Activated CD8-positive, alpha-beta memory T cell treated with anti-CD3 and anti-CD28 coated beads for 4 hours (primary cell): ENCODE measurements at places on chromosomes 5 and 9.

- DNase-seq: no peak
Observed at GRCh38 chr5:172102913-172103626, 85.0 kb downstream of the STK10 start.

DNA sequence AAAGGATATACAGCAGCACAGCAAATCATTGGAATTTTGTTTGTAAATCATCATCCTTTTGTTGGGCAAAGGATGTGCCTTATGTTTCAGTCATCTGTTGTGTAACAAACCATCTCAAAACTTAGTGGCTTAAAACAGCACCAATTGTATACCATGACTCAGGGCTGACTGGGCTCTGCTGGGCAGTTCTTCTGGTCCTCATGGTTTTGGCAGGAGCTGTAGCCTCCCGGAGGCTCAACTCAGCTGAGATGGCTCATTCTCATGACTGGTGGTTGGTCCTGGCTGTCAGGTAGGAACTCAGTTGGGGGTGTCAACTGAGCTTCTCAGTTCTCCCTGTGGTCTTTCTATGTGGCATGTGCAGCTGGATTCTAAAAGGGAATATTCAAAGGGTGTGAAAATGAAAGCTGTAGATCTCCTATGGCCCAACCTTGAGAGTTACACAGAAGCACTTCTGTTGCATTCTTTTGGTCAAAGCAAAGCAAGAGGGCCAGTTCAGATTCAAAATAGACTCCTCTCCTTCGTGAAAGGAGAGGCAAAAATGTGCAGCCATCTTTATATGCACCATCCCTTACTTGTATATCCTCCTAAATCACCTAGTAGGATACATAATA is 39.1 kb upstream of the CPEB4 start:
- no peak for DNase-seq

DNA sequence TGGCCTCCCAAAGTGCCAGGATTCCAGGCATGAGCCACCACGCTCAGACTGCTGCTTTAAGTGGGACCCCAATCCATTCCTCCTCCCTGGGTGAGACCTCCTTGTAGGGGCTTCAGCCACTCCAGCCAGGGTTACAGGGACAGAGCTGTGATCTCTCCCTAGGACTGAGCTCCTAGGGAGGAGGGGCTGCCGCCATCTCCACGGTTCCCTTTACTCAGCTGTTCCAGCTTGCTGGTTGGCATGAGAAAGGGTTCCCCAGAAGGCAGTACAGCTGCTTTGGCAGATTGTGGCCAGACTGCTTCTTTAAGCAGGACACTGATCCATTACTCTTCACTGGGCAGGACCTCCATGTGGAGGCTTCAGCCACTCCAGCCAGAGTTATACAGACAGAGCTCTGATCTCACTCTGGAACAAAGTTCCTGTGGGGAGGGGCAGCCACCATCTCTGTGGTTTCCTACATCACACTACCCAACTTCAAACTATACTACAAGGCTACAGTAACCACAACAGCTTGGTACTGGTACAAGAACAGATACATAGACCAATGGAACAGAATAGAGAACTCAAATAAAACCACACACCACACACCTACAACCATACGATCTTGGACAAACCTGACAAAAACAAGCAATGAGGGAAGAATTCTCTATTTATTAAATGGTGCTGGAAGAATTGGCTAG is 7.2 kb downstream of the INSL6 start:
- no peak for DNase-seq

- no peak for DNase-seq
Observed at GRCh38 chr5:158785397-158785796, 314.3 kb downstream of the EBF1 start.

- no peak for DNase-seq
Observed at GRCh38 chr5:81397176-81397575, 3.2 kb upstream of the ACOT12 start.

DNA sequence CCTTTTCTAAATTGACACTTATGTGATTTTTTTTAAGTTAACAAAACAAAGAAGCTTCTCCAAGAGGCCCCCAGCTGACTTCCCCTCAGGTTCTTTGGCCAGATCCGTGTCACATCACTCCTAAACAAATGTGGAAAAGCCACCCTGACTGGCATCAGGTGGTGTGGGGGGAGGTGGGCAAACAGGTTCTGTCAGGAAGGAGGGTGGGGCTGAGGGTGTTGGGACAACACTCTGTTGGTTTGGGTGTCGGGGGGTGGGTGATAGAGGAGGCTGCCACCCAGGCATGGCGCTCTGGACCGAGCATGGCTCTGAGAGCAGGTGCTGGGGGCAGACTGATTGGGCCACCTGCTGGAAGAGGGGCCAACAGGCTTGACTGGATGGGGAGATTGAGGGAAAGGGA is 210.9 kb downstream of the HSPA4 start:
- no peak for DNase-seq

- no peak for DNase-seq
Observed at GRCh38 chr9:8857926-8858595, 1058.5 kb upstream of the DMAC1 start.

DNA sequence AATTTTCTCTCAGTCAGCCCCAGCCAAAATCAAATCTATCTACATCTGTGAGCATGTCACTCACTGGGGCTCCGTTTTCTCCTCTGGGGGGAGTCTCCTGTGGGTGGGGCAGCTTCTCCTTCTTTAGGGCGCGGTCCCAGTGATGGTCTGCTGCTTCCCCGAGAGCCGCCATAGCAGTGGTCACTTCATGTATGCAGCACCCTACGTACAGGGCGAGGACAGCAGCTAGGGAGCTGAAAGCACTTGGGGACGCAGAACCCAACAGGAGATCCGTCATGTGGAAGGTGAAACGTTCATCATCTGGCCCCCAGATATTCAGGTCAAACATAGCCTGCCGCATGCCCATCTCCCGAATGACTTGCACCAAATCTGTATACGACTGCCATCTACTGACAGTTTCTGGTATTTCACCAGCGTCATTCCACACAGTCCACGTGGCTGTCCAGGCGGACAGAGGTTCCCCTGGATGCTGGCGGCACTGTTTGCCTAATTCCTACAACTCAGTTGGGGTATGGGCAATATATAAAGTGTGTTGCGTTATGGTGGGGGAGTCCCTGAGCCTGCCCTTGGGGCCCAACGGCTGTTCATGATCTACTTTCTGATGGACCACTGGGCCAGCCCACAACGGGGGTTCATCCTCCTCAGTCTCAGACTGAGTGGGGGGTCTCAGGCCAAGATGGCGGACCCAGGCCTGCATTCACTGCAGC is 795.0 kb downstream of the EFNA5 start:
- no peak for DNase-seq

DNA sequence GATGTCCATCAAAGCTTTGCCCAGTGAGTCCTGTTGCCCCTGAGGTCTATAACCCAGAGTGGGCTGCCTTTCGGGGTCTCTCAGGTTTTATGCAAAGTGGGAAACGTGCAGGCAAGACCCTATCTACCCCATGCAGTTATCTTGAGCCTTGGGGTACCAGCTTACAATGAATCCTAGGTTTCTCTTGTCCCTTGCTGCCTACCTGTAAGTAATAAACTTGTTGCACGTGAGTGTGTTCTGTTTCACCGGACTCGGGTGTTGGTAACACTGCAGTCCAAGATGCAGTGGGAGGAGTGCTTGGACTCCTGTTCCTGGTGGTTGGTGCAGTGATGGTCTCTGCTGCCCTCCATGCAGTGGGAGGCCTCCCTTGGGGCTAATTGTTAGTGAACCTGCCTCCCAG is 85.6 kb upstream of the ALDH1B1 start:
- no peak for DNase-seq

DNA sequence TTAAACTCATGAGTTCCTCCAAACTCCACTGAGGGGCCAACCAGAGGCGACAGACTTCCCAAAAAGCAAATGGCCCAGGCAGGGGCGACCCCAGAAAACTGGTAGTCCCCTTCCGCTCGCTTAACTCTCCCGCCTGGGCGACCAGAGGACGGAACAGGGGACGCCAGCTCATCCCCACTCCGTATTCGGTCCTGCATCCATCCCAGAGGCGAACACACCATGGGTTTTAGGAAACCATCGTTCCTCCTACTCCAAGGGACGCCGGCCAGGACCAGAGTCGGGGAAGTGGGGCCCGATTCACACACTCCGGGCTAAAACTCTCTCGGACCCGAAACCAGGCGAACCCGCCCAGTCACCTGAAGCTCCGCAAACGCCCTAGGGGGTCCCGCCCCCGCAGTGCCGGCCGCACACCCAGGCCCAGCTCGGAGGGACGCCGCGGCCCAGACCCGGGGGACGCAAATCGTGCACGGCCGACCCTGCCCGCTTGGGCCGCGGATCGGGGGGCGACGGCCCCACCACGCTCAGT is 478 bp downstream of the TEX10 start:
- DNase-seq: peak; percentile 2

DNA sequence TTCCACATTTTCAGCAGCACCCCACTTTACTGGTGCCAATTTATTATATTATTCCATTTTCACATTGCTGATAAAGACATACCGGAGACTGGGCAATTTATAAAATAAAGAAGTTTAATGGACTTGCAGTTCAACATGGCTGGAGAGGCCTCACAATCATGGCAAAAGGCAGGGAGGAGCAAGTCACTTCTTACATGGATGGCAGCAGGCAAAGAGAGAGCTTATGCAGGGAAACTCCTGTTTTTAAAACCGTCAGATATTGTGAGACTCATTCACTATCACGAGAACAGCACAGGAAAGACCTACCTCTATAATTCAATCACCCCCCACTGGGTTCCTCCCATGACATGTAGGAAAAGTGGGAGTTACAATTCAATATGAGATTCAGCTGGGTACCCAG is 641.8 kb upstream of the MEF2C start:
- DNase-seq: no peak

GRCh38 chr9:4070266-4070665 is 229.6 kb downstream of the GLIS3 start:
- no peak for DNase-seq

DNA sequence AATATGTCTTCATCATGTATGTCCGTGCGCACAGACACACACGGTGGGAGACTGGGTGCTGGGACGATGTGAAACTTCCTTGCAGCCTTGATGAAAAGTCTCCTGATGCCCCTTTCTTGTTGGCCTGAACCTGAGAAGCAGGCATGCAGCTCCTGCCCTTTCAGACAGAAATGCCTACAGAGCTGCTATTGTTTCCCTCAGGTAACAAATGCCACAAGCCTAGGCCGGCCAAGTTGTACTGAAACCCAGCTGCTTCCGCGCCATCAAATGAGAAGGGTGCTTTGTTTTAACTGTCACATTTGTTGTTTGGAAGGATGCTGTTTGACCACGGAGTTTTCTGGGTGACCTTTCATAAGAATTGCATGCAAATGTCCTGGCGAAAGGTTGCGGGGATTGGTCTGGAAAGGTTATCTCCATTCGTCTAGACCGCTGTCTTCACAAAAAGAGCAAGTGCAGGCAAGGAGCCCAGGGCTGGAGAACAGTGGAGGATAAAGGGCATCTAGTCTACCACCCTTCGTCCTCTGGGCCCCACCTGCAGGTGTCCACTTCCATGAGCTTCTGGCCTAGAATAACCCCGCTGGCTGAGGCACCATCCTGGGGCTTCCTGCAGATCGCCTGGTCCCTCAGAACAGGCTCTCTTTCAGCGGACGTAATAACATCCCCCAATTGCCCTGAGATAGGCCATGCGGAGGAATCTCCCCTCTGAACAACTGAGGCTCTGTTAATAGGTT is 197.2 kb downstream of the SEMA6A start:
- no peak for DNase-seq

DNA sequence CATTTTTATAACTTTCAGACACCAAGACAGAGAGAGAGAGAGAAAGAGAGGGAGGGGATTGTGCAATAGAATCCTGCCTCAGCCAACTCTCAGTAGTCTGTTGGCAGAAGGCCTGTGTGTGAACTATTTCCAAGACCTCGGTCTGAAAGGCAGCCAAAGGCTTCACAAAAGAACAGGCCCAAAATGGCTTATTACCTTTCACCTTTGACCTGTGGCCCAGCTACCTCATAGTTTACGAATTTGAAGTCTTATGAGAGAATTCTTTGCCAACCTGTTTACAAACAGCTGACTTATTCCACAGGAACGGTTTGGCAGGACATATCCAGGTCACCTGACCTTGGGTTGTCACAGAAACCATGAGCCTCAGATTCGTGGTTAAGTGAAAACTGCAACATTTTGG is 48.6 kb downstream of the NR2F1-AS1 start:
- DNase-seq: no peak

GRCh38 chr5:90096415-90097081 is 313.0 kb downstream of the CETN3 start:
- DNase-seq: no peak

DNA sequence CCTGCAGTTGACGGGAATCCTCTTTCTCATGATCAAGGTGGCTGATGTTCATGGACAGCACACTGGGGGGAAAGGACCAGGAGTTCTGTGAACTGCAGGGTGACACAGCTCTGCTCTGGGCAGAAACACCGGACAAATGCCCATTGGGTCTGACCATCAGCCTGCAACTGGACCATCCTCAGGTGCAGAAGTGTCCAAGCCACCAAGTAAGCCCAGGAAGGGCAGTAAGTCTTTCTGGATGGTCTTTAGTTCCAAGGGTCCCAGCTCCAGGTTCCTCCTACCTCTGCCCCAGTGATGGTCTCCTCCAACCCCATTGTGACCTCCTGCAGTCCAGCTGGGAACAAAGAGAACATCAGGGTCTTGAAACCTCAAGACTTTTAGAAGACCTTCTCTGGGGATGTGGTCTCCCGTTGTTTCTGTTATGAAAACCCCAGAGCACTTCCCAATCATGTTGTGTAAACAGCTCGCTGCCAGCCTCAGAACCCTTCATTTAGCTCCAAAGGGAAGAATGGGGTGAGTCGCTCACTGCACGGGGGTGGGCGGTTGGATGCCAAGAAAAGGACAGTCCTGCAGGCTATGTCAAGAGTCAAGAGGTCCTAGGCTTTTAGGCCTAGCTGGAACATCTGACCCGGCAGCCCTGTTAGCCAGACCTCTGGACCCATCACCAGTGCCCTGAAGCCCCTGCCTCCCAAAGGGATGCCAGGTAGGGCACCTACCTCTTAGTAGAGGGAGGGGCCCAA is 41.8 kb upstream of the TCF7 start:
- no peak for DNase-seq

DNA sequence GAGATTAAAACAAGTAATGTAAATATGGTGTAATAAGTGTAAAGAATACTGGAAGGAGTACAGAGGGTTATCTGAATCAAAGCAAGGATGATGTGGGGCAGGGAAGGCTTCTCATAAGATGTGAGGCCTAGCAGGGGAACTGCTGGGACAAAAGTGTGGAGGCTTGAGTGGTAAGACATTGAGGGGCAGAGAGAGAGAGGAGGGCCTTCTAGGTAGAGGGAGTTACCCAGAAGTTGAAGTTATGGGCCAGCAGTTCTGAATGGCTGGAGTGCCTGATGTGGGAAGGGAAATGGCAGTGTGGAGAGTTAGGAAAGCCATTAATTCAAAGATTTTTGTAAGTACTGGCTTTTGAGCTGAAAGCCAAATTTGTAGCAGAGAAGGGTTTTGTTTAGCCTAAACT is 36.8 kb downstream of the CPEB4 start:
- DNase-seq: no peak

- no peak for DNase-seq
Observed at GRCh38 chr9:91727316-91727861, 222.6 kb downstream of the ROR2 start.

DNA sequence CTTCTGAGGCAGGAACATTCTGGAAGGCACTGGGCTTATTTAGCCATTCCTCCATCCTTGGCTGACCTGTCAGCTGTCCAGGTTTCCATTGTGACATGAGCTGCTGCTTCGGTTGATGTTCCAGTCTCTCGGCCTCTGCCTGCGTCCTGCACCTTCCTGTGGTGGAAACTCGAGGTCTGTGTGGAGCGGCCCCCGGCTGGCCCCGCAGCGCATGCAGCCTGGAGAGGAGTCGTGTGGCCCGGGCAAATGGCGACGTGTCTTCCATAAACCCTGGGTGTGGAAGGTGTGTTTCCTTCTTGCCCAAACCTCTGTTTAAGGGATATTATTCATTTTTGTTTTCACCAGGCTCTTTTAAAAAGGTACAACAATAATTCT is 36.5 kb upstream of the SLC9A3 start:
- DNase-seq: no peak
